Epithelial cell of alveolus of lung (primary cell): ENCODE measurements at places on chromosomes 7 and 10. TPM values are rescaled to one million over a fixed set of nuclear protein-coding genes. Genes with fewer than 3 reads are reported as not detected.

SAMD8 gene
- 16.5 and 29.8 TPM in 2 replicates for total RNA-seq

CPVL gene
- total RNA-seq: 1.7 TPM in 1 of 2 replicates, not detected in the other

ACSL5 gene
- 0.16 and 0.52 TPM in 2 replicates for total RNA-seq

CFAP46 gene
- 0.80 and 4.1 TPM in 2 replicates for total RNA-seq

TET1 gene
- total RNA-seq: 2.7 and 9.0 TPM in 2 replicates

WASHC2A gene
- 18.5 and 19.8 TPM in 2 replicates for total RNA-seq

AMZ1 gene
- total RNA-seq: under 0.01 and 0.78 TPM in 2 replicates

SPDYE2 gene
- not detected in 2 replicates for total RNA-seq

SLC26A4 gene
- total RNA-seq: 0.40 and 0.78 TPM in 2 replicates

SORBS1 gene
- 0.16 and 0.39 TPM in 2 replicates for total RNA-seq

CUBN gene
- 0.13 and 0.16 TPM in 2 replicates for total RNA-seq

LLCFC1 gene
- not detected in 2 replicates for total RNA-seq

NKX1-2 gene
- total RNA-seq: 0.26 TPM in 1 of 2 replicates, not detected in the other

PDSS1 gene
- 5.3 and 9.3 TPM in 2 replicates for total RNA-seq

HDAC9 gene
- total RNA-seq: 1.3 TPM in 1 of 2 replicates, not detected in the other

BEND7 gene
- total RNA-seq: 3.2 and 4.4 TPM in 2 replicates

TRIM73 gene
- 0.72 and 1.0 TPM in 2 replicates for total RNA-seq

VWA2 gene
- not detected in 2 replicates for total RNA-seq

CFTR gene
- 0.13 and 23.3 TPM in 2 replicates for total RNA-seq

ZNF736 gene
- 4.4 and 9.0 TPM in 2 replicates for total RNA-seq

CABCOCO1 gene
- 0.65 and 2.3 TPM in 2 replicates for total RNA-seq

THSD7A gene
- 0.26 and 0.48 TPM in 2 replicates for total RNA-seq

PTPRZ1 gene
- not detected in 2 replicates for total RNA-seq

VSTM4 gene
- total RNA-seq: 1.4 and 6.6 TPM in 2 replicates

CPN1 gene
- total RNA-seq: not detected in 2 replicates

CDC14C gene
- total RNA-seq: not detected in 2 replicates

HUS1 gene
- 16.0 and 19.2 TPM in 2 replicates for total RNA-seq

EPHB6 gene
- total RNA-seq: 10.5 and 23.0 TPM in 2 replicates

AKR1C8 gene
- not detected in 2 replicates for total RNA-seq

UCMA gene
- not detected in 2 replicates for total RNA-seq

PNLIPRP1 gene
- not detected in 2 replicates for total RNA-seq

CALHM3 gene
- total RNA-seq: not detected in 2 replicates

NKX2-3 gene
- not detected in 2 replicates for total RNA-seq

GPR146 gene
- 1.2 and 3.7 TPM in 2 replicates for total RNA-seq

ACBD7 gene
- 0.40 and 1.9 TPM in 2 replicates for total RNA-seq

FAM13C gene
- 1.9 and 13.7 TPM in 2 replicates for total RNA-seq

ADCYAP1R1 gene
- not detected in 2 replicates for total RNA-seq

SYT15B gene
- 0.13 and 0.24 TPM in 2 replicates for total RNA-seq

PRKG1 gene
- 6.2 and 34.1 TPM in 2 replicates for total RNA-seq

VGF gene
- 0.40 and 0.91 TPM in 2 replicates for total RNA-seq

SFTPA1 gene
- total RNA-seq: not detected in 2 replicates

AOC1 gene
- total RNA-seq: not detected in 2 replicates

TRUB1 gene
- total RNA-seq: 16.2 and 20.9 TPM in 2 replicates

PSD gene
- 6.8 and 12.2 TPM in 2 replicates for total RNA-seq

GPR15LG gene
- not detected in 2 replicates for total RNA-seq

COL1A2 gene
- 2,043 and 2,173 TPM in 2 replicates for total RNA-seq

ADAM12 gene
- 3.4 and 8.1 TPM in 2 replicates for total RNA-seq

TRIM74 gene
- total RNA-seq: not detected in 2 replicates

IFRD1 gene
- total RNA-seq: 22.2 and 32.3 TPM in 2 replicates

SPDYE5 gene
- not detected in 2 replicates for total RNA-seq
